ENCODE measurements at places on chromosomes 11 and 22. TPM values are rescaled to one million over a fixed set of nuclear protein-coding genes. Genes with fewer than 3 reads are reported as not detected.

DNA sequence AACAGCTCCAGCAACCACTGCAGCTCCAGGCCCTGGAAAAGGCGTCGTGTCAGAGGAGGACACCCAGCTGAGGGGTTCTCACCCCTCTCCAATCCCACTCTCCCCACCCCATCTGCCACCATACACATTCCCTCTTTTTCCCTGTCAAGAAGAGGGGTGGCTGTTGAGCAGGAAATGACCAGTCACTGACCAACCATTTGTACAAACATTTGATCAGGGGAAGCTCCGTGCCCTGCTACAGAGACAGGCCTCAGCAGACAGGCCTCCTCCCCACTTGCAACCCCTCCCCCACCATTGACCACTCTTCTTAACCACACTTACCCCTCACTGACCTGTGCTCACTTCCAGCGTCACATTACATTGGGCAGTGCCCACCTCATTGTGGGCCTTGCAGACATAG is 2.3 kb upstream of the VSIG2 start:
- no peaks in the 10 kb centered on the region for H3K4me1 ChIP-seq
- H3K4me3 ChIP-seq: no peak overlapping the region
- H3K27me3 ChIP-seq: no peaks in the 10 kb centered on the region
- no peak overlapping the region for H3K27ac ChIP-seq
- no peaks in the 10 kb centered on the region for H3K36me3 ChIP-seq

Gene ROBO4
- total RNA-seq: 10.6 TPM

Gene HPX
- 0.71 TPM for total RNA-seq

GRCh38 chr11:11171285-11171684 is 181.8 kb downstream of the CSNK2A3 start:
- no peak for DNase-seq
- no peak overlapping the region for H3K4me3 ChIP-seq
- H3K36me3 ChIP-seq: no peaks in the 10 kb centered on the region
- no peak overlapping the region for H3K27ac ChIP-seq
- peaks cover 13% of the 10 kb centered on the region for H3K4me1 ChIP-seq
- H3K27me3 ChIP-seq: peaks cover 15% of the 10 kb centered on the region

Gene IGF2
- 0.35 TPM for total RNA-seq

DNA sequence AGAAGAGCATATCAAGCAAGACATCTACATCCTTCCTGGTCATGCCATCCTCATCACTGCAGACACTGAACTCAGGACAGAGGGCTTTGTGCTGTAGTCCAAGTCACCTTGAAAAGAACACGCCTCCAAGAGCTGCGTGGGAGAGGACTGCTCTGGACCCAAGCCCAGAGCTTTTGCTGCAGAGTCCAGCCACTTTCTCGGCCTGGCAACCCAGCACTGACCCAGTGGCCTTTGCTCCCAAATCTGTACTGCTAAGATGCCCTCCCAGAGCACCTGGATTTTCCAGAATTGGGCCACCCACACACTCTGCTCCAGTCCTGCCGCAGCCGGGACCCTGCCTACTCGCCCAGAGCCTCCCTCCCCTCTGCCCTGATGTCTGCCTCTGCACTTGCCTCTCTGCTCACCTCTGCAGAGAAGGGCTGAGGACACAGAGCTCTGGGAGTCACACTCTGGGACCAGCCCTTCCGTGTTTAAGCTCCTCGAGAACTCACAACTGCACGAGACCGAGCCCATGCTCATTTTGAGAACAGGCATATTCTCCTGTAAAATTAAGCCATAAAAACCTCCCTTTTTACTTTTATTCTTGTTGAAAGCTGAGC is 83.8 kb upstream of the CSNK2A3 start:
- DNase-seq: no peak
- peaks cover 11% of the 10 kb centered on the region for H3K4me1 ChIP-seq
- H3K36me3 ChIP-seq: peaks cover 9% of the 10 kb centered on the region
- H3K27ac ChIP-seq: no peak overlapping the region
- H3K4me3 ChIP-seq: no peak overlapping the region
- no peaks in the 10 kb centered on the region for H3K27me3 ChIP-seq

Gene ATF4
- 717 TPM for total RNA-seq

GRCh38 chr11:119975561-119976152 is 162.3 kb downstream of the TRIM29 start:
- H3K36me3 ChIP-seq: no peaks in the 10 kb centered on the region
- H3K4me3 ChIP-seq: no peak overlapping the region
- no peaks in the 10 kb centered on the region for H3K4me1 ChIP-seq
- H3K27ac ChIP-seq: no peak overlapping the region
- H3K27me3 ChIP-seq: peaks cover 53% of the 10 kb centered on the region

Gene SLC25A18
- total RNA-seq: 0.15 TPM

DNA sequence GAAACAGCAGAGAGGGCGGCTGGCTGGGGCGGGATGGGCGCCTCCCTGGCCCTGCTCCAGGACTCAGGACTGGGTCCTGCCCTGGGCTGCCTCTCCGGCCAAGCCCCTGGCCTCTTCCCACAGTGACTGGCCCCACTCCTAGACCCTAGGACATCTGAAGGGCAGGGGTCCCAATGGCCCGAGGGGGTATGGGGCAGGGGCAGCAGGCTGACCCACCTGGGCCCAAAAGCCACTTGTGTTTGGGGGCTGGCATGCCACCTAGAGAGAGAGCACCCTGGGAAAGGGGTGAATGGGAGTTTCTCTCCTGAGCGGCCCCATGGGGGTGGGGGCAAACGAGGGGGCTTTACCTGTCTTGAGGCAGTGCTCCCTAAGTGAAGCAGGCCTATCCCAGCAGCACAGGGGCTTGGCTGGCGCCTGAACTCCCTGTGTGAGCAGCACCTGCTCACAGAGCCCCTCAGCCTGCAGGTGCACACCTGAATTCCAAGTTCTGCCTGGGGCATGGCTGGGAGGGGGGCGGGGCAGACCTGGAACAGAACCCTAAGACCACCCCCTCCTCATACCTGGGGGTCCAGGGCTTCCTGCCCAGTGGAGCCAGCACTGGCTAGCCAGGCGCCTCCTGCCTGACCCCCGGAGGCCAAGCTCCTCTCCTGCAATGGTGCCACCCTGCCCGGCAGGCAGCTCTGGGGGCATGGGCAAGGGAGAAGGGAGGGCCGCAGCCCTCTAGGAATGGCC is 16.9 kb downstream of the DUSP8 start:
- DNase-seq: no peak
- H3K27ac ChIP-seq: no peak overlapping the region
- H3K4me3 ChIP-seq: no peak overlapping the region
- H3K27me3 ChIP-seq: no peaks in the 10 kb centered on the region

- H3K4me3 ChIP-seq: no peak overlapping the region
- no peak for DNase-seq
- no peaks in the 10 kb centered on the region for H3K36me3 ChIP-seq
These were observed 281.0 kb upstream of the CTSC start for GRCh38 chr11:88618327-88619070.

DNA sequence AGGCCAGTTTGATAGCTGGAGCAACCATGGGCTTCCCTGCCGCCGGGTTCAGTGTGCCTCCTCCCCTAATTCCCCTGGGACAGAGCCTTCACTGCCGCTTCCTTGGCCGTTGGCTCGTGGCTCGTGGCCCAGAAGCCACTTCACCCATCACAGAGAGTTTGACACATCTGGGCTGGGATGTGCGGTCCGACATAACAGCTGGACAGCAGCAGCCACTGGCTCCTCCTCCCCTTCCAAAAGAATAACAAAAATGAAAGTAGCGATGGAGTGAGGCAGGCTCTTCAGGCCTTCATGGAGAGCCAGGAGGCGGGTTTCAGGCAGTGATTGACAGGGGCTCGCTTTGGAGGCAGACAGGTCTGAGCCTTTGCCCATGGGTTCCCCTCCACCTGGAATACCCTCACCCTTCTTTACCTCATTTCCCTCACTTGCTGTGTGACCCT is 8.2 kb downstream of the CREB3L1 start:
- H3K36me3 ChIP-seq: no peaks in the 10 kb centered on the region
- H3K27ac ChIP-seq: no peak overlapping the region
- no peaks in the 10 kb centered on the region for H3K27me3 ChIP-seq
- H3K4me1 ChIP-seq: peaks cover 14% of the 10 kb centered on the region
- DNase-seq: no peak
- H3K4me3 ChIP-seq: no peak overlapping the region

GRCh38 chr22:30605449-30606110 is 1.4 kb upstream of the TCN2 start:
- no peaks in the 10 kb centered on the region for H3K27me3 ChIP-seq
- DNase-seq: peak; percentile 59
- no peaks in the 10 kb centered on the region for H3K36me3 ChIP-seq
- H3K27ac ChIP-seq: no peak overlapping the region
- H3K4me1 ChIP-seq: peaks cover 9% of the 10 kb centered on the region

GRCh38 chr22:26673486-26673885 is 16.1 kb downstream of the MIAT start:
- H3K27ac ChIP-seq: peak overlapping the region; percentile 99
- peak overlapping the region; percentile 89 for H3K4me3 ChIP-seq
- peaks cover 37% of the 10 kb centered on the region for H3K4me1 ChIP-seq
- peak; percentile 76 for DNase-seq
- no peaks in the 10 kb centered on the region for H3K27me3 ChIP-seq
- H3K36me3 ChIP-seq: peaks cover 5% of the 10 kb centered on the region
